ENCODE measurements at places on chromosomes 7 and 10. TPM values are rescaled to one million over a fixed set of nuclear protein-coding genes. Genes with fewer than 3 reads are reported as not detected.

Gene ZNF282
- 1.5 TPM for polyA plus RNA-seq

Gene HPSE2
- 1.2 TPM for polyA plus RNA-seq

Gene CHAT
- polyA plus RNA-seq: not detected

Gene CRYGN
- polyA plus RNA-seq: 0.41 TPM

Gene TMEM229A
- polyA plus RNA-seq: not detected

GRCh38 chr10:126754966-126755365 lies 84.5 kb upstream of the C10orf90 start:
- no peak overlapping the region for H3K27ac ChIP-seq
- H3K4me3 ChIP-seq: no peak overlapping the region
- H3K36me3 ChIP-seq: no peaks in the 10 kb centered on the region
- no peaks in the 10 kb centered on the region for H3K4me1 ChIP-seq
- no peaks in the 10 kb centered on the region for H3K27me3 ChIP-seq
- DNase-seq: no peak

DNA sequence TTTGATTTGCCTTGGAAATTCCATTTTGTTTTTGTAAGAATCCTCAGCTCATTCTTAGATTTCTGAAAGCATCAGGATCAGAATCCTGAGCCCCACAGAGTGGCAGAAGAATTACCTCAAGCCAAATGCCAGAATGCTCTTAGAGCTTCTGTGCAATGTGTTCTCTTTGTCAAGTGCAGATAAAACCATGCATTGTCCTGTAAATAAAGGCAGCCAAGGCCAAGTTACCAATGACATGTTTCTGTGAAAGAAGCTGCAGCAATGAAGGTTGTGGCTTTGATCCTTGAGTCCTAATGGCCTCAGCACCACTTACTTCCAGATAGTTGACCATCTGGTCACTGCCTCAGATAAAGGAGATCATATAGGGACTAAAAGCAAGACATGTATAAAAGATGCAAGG lies 343.3 kb upstream of the AKR1E2 start:
- DNase-seq: no peak
- no peaks in the 10 kb centered on the region for H3K4me1 ChIP-seq
- H3K27me3 ChIP-seq: no peaks in the 10 kb centered on the region
- H3K36me3 ChIP-seq: no peaks in the 10 kb centered on the region

GRCh38 chr7:116843378-116843777 lies 19.0 kb upstream of the CAPZA2 start:
- no peaks in the 10 kb centered on the region for H3K4me1 ChIP-seq
- H3K36me3 ChIP-seq: no peaks in the 10 kb centered on the region
- DNase-seq: no peak
- no peak overlapping the region for H3K4me3 ChIP-seq
- no peaks in the 10 kb centered on the region for H3K27me3 ChIP-seq

DNA sequence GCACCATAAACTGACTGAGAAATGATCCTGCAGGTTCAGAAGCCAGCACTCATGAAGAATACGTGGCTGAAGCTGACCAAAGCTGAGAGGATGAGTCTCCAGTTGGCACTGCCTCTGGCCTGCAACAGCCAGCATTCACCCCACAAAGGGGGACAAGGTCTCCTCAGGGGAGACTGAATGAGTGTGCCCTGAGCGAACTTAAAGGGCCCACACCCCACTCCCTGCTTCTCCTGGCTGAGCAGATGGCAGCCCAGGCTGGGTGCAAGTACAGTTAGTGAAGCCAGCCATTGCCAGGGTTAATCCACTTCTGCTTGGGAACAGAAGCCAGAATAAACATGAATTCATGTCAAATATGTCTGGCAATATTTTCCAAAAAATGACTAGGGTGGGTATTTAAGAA lies 98.1 kb downstream of the PPP1R17 start:
- H3K4me3 ChIP-seq: no peak overlapping the region
- H3K27me3 ChIP-seq: no peaks in the 10 kb centered on the region
- DNase-seq: no peak

DNA sequence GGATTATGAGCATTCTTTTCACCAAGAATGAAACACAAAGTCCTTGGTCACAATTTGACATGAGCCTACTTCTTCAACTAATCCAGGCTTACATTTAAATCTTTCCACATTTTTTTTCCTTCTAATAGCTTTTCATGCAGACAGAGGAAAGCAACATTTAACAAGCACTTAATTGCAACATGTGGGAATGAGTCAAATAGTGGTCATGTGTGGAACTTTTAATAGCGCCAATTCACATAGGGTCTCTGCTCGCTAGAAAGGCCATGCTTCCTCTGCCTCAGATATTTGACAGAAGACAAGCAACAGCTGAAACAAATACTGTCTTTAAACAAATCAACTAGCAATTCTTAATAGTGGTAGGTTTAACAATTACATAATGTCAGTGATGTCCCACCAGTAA lies 285.9 kb upstream of the ETV1 start:
- no peaks in the 10 kb centered on the region for H3K4me1 ChIP-seq
- no peak overlapping the region for H3K27ac ChIP-seq
- H3K27me3 ChIP-seq: no peaks in the 10 kb centered on the region
- no peak overlapping the region for H3K4me3 ChIP-seq
- H3K36me3 ChIP-seq: no peaks in the 10 kb centered on the region
- DNase-seq: no peak

DNA sequence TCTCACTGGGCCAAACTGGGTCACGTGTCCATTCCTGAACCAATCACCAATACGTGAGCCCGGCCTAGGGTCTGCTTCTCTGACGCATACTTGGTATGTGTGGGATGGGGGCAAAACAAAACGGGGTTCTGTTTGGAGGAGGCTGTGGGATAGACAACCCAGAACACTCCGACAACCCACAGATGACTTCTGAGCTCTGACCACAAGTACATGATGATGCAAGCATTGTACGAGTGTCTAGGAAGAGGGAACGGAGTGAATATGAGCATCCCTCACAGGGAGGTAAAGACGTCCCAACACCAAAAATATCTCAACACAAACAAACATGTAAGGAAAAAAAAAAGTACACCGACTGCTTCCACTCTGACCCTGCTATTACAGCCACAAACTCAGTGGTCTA lies 5.6 kb downstream of the DAGLB start:
- H3K36me3 ChIP-seq: peaks cover 10% of the 10 kb centered on the region
- H3K4me1 ChIP-seq: peaks cover 26% of the 10 kb centered on the region
- no peak overlapping the region for H3K4me3 ChIP-seq
- H3K27me3 ChIP-seq: no peaks in the 10 kb centered on the region
- H3K27ac ChIP-seq: no peak overlapping the region

DNA sequence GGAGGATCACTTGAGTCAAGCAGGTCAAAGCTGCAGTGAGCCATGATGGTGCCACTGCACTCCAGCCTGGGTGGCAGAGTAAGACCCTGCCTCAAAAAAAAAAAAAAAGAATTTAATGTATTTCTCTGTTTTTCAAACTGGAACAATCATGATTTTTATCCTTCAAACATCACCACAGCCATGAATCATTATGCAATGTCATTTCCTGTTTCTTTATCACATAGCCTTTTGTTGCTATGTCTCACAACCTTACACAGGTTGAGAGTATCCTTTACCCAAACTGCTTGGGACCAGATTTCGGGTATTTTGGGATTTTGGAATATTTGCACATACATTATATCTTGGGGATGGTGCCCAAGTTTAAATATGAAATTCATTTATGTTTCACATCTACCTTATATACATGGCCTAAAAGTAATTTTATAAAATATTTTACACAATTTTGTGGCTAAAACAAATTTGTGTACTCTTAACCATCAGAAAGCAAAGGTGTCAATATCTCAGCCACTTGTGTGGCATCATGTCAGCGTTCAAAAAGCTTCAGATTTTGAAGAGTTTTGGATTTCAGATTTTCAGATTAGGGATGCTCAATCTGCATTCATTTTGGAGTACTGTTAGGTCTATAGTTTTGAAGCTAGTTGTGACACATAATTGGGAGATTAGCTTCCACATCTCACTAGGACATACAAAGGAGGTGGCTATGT lies 8.2 kb downstream of the NT5C3A start:
- DNase-seq: peak; percentile 12
- no peaks in the 10 kb centered on the region for H3K27me3 ChIP-seq
- H3K36me3 ChIP-seq: no peaks in the 10 kb centered on the region
- H3K4me3 ChIP-seq: no peak overlapping the region
- H3K27ac ChIP-seq: peak overlapping the region; percentile 39

- no peak for DNase-seq
- no peaks in the 10 kb centered on the region for H3K4me1 ChIP-seq
- H3K36me3 ChIP-seq: no peaks in the 10 kb centered on the region
- no peak overlapping the region for H3K27ac ChIP-seq
- no peak overlapping the region for H3K4me3 ChIP-seq
Measured at GRCh38 chr10:67816719-67817118, 21.3 kb downstream of the DNAJC12 start.

DNA sequence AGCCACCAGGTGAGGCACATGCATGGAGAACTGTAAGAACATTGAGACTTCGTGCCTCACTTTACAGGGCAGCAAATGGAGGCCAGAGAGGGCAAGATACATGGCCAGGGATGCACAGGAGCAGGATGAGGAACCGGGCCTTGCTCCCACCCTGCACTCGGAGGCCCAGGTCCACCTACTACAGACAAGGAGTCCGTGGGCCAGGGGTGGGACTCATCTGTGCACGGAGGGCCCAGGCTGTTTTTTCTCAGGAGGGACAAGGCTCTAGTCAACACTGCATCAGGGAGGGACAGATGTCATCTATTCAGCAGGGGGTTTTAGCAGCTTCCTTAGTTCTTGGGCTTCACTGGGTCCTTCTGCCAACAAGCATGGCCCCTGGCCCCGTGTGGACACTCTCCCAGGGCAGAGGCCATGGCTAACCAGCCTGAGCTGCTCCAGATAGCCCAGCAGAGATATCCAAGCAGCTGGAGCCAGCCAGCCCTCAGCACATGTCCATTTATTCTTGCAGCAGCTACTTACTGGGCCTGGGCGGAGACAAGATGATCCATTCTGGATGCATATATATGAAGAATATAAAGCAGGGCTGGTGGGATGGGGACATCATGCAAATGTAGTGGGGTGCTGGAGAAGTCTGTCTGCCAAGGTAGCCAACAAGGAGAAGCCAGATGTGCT lies 134.5 kb upstream of the RET start:
- H3K27ac ChIP-seq: no peak overlapping the region
- H3K36me3 ChIP-seq: no peaks in the 10 kb centered on the region
- H3K27me3 ChIP-seq: no peaks in the 10 kb centered on the region
- no peaks in the 10 kb centered on the region for H3K4me1 ChIP-seq
- DNase-seq: no peak

DNA sequence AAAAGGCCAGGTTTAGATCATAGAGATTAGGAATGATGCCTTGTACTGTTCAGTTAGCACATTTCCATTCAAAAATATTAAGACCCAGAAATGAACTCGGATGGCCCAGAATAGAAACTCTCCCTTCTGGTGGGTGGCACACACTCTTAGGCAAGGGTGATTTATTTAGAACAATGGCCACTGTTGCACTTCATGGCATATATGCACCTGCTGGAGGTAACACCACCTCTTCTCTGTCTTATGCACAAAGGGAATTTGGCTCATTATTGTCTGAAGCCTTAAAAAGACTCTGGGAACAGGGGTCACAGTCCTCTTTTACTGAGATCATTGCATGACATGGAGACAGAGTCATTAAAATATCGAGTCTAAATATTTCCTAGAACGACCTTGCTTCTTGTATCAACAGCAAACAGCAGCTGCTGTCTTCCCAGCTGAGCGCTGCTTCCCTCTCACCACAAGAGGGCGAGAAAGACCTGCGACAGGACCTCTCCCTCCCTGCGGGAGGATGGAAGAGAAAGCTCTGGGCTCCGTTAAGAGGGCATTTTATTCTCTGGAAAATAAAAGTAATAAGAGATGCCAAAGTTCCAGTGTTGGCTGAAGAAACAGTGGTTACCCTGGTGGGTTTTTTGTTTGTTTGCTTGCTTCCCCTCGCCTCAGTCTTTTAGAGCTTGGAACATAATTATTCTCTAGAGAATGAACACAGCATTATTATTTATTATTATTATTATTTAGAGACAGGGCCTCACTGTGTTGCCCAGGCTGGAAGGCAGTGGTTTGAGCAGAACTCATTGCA lies 13.5 kb upstream of the BAMBI start:
- H3K4me3 ChIP-seq: no peak overlapping the region
- H3K27me3 ChIP-seq: peaks cover 8% of the 10 kb centered on the region
- no peak overlapping the region for H3K27ac ChIP-seq
- H3K4me1 ChIP-seq: no peaks in the 10 kb centered on the region

DNA sequence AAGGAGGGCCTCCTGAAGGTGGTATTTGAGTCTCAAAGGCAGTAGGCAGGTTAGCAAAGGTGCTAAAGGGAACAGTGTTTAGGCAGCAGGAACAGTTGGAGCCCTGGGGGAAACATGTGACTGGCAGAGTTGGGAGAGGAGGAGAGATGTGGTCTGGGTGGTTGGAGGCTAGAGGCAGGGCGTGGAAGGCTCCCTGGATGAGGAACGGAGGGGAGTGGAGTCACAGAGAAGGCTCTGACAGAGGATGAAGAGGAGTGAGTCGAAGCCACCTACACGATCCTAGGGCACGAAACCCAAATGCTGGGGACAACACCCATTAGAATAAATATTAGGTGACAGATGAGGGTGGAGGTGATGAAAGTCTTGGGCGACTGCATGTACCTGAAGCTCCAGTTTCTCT lies 19.6 kb upstream of the MGMT start:
- no peaks in the 10 kb centered on the region for H3K4me1 ChIP-seq
- DNase-seq: no peak
- H3K4me3 ChIP-seq: no peak overlapping the region
- no peaks in the 10 kb centered on the region for H3K36me3 ChIP-seq

- no peaks in the 10 kb centered on the region for H3K36me3 ChIP-seq
- no peaks in the 10 kb centered on the region for H3K27me3 ChIP-seq
- H3K27ac ChIP-seq: no peak overlapping the region
- no peak for DNase-seq
- H3K4me3 ChIP-seq: no peak overlapping the region
Measured at GRCh38 chr7:17495655-17496394, 197.4 kb downstream of the AHR start.

DNA sequence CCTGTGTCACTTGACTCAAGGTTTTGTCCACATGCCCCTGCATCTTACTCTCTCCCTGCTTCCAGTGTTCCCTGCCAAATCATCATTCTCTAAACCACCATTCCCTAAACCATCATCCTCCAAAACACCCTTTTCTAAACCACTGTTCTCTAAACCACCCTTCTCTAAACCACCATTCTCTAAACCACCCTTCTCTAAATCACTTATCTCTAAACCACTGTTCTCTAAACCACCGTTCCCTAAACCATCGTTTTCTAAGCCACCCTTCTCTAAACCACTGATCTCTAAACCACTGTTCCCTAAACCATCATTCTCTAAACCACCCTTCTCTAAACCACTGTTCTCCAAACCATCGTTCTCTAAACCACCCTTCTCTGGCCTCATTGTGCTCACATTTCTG lies 142.1 kb downstream of the CXCL12 start:
- no peaks in the 10 kb centered on the region for H3K27me3 ChIP-seq
- H3K27ac ChIP-seq: no peak overlapping the region
- H3K4me3 ChIP-seq: no peak overlapping the region
- DNase-seq: no peak

DNA sequence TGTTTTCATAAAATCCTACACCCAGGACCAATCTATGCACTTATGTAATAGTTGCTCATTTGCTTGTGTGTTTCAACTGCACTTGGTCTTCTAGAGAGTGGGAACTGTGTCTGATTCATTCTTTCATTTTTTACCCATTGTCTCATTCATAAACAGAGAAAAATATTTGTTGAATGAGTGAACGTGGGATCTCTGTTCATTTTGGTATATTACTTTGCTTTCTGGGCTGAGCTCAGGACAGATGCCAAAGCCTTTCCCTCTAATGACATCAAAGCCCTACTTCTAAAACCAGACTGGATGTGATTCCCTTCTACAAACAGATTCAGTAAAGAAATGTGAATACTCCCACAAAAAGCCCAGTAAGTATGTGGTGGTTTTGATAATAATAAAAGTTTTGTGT lies 145.2 kb downstream of the ST7 start:
- H3K27me3 ChIP-seq: no peaks in the 10 kb centered on the region
- H3K36me3 ChIP-seq: no peaks in the 10 kb centered on the region
- no peak overlapping the region for H3K4me3 ChIP-seq
- H3K4me1 ChIP-seq: no peaks in the 10 kb centered on the region
- H3K27ac ChIP-seq: no peak overlapping the region

Measured in CD8-positive, alpha-beta memory T cell (primary cell).